ENCODE measurements at places on chromosomes 7 and 10. TPM values are rescaled to one million over a fixed set of nuclear protein-coding genes. Genes with fewer than 3 reads are reported as not detected.

- DNase-seq, result no peak
Measured at GRCh38 chr7:143518521-143518920, 40.8 kb downstream of the TAS2R41 start.

- DNase-seq, result no peak
Measured at GRCh38 chr7:32256811-32257210, 186.6 kb upstream of the PDE1C start.

DNA sequence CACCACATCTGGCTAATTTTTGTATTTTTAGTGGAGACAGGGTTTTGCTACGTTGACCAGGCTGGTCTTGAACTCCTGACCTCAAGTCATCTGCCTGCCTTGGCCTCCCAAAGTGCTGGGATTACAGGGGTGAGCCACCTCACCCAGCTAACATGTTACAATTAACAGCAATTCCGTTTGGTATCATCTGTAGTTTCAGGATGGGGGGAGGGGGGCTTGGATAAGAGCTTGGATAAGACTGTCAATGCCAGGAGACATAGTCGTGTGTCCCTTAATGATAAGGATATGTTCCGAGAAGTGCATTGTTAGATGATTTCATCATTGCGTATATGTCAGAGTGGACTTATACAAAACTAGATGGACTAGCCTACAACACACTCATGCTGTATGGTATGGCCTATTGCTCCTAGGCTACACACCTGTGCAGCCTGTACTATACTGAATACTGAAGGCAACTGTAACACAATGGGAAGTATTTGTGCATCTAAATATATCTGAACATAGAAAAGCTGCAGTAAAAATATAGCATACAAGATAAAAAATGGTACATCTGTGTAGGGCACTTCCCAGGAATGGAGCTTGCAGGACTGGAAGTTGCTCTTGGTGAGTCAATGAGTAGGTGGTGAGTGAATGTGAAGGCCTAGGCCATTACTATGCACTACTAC, 103.9 kb upstream of the TNS3 start:
- DNase-seq, result no peak

- DNase-seq, result no peak
Measured at GRCh38 chr10:14564268-14564744, 210.4 kb downstream of the FAM107B start.

GRCh38 chr7:129906700-129907099, 46.1 kb downstream of the UBE2H start:
- no peak for DNase-seq

DNA sequence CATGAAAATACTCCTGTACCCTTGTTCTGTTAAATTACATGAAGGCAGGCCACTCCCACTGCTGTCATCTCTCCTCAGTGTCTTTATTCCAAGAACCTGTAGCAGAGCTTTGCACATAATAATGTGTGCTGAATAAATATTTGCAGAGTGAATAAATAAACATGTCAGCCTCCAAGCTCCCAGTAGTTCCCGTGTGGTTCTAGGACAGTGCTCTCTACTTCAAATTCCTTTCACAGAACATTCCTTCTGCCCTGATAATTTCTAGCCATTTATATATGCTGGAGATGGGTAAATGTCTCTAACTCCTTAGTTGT, 20.3 kb upstream of the HYAL4 start:
- DNase-seq, result no peak

DNA sequence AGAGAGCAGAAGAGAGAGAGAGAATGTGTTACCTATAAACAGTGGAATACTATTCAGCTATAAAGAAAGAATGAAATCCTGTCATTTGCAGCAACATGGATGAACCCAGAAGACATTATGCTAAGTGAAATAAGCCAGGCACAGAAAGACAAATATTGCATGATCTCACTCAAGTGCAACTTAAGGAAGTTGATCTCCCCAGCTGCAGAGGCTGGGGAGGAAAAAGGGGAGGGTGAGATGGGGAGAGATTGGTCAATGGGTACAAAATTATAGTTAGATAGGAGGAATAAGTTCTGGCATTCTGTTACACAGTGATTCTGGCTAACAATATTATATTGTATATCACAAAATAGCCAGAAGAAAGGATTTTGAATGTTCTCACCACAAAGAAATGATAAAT, 11.2 kb upstream of the JAZF1 start:
- DNase-seq, result no peak

IGFBP1 gene
- 0.17 TPM for polyA plus RNA-seq

Measured in left kidney (tissue), 8 donors.